Eye (tissue), 1 donor: ENCODE measurements at places on chromosomes 1 and 21.

- DNase-seq = no peak
These were observed 3.4 kb downstream of the EPB41 start for GRCh38 chr1:28917757-28918118.

DNA sequence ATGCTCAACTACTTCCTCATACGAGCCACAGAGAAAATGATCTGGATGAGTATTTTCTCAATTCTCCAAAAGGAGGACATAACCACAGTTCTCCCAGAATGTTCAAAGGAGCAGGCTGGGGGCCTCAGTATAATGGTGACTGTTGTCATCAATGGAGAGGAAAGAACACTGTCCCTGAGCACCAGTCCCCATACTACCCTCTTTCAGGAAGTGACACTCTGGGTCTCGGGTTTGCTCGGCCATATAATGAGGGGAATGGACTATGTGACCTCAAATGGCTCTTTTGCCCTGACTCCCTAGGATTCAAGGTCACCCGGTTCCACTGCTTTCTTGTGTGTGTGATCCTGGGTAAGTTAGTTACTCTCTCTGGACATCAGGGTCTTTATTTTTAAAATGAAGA is 22.8 kb downstream of the SLC9A1 start:
- DNase-seq = no peak

- no peak for DNase-seq
These were observed 121.2 kb downstream of the LTN1 start for GRCh38 chr21:28871388-28872010.

DNA sequence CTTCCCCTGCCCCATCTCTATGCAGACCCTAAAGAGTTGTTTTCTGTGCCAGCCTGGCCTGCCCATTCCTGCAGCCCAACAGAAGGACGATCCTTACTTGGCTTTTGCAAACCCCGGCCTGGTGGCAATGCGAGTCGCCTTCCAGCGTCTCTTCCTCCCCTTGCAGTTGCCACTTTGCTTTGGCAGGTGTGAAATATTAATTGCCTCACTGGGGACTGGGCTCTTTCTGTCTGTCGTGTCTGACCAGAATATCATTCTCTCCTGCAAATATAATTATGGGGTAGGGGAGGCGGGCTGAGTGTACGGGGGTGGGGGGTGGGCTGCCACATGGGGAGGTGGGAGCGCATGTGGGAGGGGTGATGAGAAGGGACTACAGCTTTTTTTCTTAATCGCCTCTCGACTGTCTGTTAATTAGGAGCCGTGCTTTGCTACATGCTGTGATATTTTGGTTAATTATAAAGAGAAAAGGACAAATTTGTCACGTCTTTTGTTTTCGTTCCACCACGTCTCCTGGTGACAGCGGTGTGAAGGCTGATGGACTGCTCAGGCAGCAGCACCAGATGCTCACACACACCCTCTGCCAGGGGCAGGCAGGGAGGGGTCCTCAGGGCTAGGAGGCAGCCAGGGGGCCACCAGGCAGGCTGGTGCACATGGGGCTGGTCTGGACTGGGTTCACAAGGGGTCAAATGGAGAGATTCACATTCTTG is 80.1 kb upstream of the CD34 start:
- DNase-seq = peak; percentile 69

- DNase-seq = no peak
These were observed 12.8 kb downstream of the CADM3 start for GRCh38 chr1:159184201-159184600.

DNA sequence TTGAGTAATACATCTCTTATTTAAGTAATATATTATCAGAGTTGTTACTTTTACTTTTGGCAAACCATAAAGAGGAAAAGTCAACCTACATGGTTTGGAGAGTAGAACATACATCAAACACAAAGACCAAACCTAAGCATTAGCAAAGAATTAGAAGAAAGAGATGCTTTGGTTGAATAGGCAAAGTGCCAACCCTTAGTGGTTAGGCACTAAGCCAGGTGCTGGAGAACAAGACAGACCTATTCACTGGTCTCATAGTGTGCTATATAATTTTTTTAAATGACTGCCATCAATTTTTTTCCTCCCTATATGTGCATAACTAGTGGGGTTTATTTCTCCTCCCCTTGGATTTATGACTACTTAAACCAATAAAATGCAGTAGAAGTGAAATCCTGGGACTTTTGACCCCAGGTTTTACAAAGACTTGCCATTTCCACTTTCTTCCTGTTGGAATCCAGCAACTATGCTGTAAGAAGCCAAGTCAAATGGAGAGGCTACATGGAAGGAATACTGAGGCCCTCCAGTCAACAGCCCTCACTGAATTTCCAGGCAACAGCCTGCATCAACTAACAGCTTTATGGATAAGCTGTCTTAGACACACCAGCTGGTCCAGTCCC is 69.8 kb upstream of the HAO2 start:
- no peak for DNase-seq

DNA sequence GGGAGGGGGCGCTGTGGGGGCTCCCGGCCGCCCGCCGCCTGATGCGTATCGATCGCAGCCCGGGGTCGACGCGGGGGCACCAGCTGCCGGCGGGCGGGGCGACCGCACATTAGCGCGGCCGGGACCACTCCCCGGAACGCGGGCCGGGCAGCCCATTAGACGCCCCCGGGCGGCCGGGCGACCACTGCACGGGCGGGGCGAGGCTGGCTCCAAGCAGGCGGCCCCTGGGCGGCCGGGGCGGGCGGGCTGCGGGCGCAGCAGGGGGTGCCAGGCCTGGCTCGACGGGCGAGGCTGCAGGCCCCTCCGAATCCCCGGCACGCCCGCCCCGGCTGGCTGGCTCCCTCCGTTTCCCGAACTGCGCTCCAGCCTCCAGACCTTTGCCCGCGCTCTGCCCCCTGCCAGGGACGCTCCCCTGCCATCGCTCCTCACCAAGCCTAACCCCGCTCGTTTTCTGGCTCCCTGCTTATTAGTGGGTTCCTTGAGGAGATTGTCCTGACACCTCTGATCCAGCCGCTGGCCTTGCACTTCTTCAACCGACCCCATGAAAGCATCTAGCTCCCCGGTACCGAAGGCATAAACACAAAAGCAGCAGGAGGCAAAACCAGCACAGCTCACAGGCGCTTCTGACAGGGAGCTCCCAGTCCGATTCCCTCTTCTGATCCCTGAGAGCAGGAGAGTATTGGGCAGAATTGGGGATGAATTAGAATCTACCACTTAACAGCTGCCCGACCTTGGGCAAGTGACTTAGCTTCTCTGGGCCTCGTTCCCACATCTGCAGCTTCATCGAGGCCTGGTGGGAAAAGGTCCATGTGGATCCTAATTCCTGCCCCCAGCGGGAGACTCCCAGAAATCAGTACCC is 92.6 kb upstream of the CASZ1 start:
- peak; percentile 77 for DNase-seq

DNA sequence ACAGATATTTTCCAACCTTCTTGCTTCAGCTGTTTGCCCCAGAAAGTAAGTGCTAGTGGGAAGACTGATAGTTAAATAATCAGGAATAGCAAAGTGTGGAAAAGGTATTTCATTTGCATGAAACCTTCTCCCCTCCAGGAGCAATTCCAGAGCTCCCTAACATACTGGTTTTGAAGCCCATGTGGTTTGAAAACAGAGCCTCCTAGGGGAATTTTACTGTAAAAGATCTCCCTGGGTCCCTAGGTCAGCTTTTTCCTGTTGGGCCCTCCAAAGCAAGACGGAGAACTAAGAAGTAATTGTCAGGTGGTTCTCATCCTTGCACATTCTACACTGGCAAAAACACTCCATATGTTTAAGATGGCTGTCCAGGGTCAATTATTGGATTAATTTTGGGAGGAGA is 218.7 kb upstream of the FOXD3 start:
- no peak for DNase-seq

- no peak for DNase-seq
These were observed 9.5 kb downstream of the CD5L start for GRCh38 chr1:157831968-157832626.

- no peak for DNase-seq
These were observed 33.2 kb downstream of the UBASH3A start for GRCh38 chr21:42436914-42437313.

DNA sequence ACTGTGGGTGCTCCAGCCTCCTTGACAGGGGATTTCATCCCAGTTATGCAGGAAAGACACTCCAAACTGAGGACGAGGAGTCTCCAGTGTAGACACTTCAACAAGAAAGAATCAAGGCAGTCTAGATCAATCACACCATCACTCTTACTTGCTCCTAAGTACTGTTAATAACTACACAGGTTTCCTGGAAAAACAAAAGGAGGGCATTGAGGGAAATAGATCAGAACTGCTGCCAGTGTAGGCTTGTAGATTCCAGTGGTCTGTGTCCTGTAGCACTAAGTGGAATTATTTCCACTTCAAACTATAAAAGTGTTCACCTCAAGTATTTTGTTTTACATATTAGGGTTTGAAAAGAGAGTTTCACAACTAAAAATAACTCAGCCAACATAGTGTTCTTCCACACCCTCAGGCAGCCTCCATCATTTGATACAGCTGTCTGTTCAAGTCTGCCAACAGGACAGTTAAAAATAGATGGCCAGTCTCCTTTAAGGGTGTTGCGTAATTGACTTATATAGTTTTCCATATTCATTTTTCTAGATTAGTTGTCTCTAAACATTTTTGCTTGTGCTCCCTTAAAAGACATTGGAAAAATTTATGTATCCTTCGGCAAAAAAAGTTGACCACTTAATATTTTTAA is 32.0 kb upstream of the AGL start:
- no peak for DNase-seq

GRCh38 chr1:89001510-89001909 is 9.1 kb upstream of the KYAT3 start:
- DNase-seq = no peak

GRCh38 chr1:65467536-65467935 is 47.1 kb downstream of the LEPR start:
- peak; percentile 49 for DNase-seq

- DNase-seq = no peak
These were observed 56.1 kb upstream of the F3 start for GRCh38 chr1:94597701-94598100.
